Hepatocyte (in vitro differentiated cells): ENCODE measurements at places on chromosomes 11 and 22. TPM values are rescaled to one million over a fixed set of nuclear protein-coding genes. Genes with fewer than 3 reads are reported as not detected.
A peak's percentile ranks its signal among the peaks of the same experiment; 100 is the strongest.

- no peak for DNase-seq
Measured at GRCh38 chr22:49349841-49350381, 477.8 kb downstream of the BRD1 start.

DNA sequence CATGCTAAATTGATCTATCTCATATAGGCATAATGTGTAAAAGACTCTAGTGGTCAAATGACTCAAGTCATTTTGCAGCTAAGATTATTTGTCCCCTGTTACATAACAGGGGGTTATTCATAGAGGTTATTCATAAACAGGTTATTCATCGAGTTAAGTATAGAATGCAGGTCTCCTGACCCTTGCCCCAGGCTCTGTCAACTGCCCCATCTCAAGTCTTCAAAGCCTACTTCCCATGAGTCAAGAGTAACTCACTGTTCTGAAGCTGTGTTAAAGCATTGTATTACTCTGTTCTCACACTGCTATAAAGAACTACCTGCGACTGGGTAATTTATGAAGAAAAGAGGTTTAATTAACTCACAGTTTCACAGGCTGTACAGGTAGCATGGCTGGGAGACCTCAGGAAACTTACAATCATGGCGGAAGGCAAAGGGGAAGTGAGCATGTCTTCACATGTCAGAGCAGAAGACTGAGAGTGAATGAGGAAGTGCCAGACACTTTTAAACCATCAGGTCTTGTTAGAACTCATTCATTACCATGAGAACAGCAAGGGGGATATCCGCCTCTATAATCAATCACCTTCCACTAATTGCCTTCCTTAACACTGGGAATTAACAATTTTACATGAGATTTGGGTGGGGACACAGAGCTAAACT, 226.2 kb upstream of the BLID start:
- DNase-seq, result no peak

GRCh38 chr11:3077189-3077836, 20.1 kb upstream of the CARS1 start:
- peak; percentile 40 for DNase-seq

DNA sequence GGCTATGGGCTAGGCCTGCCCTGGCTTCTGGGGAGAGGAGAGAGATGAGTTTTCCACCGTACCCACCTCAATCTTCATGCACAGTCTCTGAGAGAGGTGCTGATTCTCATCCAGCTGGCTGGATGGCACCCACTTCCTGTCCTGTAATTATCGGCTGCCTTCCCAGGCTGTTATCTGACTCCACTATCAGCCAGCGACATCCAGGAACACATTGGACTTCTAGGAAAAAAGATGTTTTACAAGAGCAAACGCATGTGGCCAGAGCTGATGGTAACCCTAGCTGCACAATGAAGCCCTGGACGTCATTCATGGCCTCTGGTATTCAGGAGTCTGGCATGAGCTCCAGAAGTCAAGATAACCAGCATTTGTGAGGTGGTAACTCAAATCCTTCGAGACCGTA, 137.4 kb downstream of the EHF start:
- no peak for DNase-seq

- DNase-seq, result no peak
Measured at GRCh38 chr11:9232482-9232881, 32.7 kb downstream of the DENND5A start.

DNA sequence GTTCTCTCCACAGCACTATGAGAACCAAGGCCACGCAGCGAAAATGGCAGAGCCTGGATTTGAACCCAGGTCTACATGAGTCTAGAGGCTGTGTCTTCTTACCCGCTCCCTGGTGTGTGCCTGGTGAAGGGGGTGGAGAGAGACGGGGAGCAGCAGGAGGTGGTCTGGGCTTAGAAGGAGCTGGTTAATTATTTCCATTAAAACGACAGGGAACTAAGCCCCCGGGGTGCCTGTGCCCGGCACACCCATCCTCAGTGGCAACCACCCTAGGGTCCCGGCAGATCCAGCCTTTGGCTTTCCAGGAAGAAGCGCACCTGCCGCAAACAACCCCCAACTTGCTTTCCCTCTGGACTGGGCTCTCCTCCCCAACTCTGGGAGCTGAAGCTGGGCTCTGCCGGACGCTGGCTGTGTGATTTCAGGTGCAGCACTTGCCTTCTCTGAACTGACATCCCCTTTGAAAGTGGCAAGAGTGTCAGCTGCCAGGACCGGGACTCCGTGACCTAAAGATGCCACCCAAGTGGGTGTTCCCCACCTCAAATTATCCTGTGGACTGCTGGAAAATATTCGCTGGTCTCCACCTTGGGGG, 35.8 kb downstream of the MN1 start:
- DNase-seq, result no peak

GRCh38 chr22:25144522-25144921, 55.1 kb upstream of the CRYBB3 start:
- DNase-seq, result no peak

- DNase-seq, result no peak
Measured at GRCh38 chr11:69328231-69328630, 34.3 kb downstream of the MYEOV start.

GRCh38 chr11:129427376-129427775, 51.7 kb downstream of the BARX2 start:
- peak; percentile 44 for DNase-seq

DNA sequence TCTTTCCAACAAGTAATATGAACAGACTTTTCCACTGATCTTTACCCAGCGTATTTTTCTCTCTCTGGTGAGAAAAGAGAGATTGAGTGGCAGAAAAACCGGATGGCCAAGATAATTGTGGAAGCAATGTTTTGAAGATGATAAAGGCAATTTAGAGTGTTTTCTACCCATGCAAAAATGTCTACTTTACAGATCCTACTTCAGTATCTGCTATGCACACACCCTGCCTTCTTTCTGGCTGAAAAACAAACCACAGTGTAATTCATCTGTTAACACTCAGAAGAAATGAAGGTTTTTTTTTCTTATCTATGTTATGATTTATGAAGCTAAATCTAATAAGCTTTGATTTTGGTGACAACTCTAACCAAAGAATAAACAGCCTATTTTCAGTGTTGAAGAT, 56.8 kb downstream of the SLC5A12 start:
- no peak for DNase-seq

DNA sequence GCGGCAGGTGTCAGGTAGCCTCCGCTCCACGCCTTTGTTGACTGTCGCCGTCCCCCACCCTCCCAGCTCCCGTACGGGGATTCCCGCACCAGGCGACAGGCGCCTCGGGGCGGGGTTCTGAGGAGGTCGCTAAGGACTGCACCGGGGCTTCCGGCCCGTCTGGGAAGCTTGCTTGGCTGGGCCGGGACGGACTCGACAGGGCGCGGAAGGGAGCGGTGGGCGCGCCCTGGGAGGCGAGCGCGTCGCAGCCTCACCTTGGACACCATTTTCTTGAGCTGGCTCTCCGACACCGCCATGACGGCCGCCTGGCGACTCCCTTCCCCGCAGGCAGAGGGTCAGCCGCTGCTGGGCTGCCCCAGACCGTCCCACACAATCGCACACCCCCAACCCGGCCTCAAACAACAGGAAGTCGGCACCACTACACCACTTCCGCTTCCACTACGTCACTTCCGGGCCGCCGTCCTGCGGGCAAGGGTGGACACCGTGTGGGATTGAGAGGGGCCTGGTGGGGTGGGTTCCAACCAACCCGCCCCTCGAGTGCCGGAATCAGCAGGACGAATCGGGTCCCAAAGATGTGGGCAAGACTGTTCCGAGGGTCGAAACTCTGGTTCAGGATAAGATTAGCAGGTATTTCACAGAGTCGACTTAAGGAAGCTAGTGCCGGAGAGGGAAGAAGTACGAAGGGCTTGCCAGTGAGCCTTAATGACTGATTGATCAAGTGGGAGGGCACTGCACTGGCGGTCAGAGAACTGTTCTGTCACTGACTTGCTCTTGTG, at the start of gene TSG101:
Gene TSG101 (minus strand): TSS at position 422 of the 776 bp plus-strand sequence. CDS start 126 bp downstream, at position 296.
- peak; percentile 95 for DNase-seq

- DNase-seq, result no peak
Measured at GRCh38 chr11:47124675-47125074, 52.0 kb downstream of the ARFGAP2 start.

DNA sequence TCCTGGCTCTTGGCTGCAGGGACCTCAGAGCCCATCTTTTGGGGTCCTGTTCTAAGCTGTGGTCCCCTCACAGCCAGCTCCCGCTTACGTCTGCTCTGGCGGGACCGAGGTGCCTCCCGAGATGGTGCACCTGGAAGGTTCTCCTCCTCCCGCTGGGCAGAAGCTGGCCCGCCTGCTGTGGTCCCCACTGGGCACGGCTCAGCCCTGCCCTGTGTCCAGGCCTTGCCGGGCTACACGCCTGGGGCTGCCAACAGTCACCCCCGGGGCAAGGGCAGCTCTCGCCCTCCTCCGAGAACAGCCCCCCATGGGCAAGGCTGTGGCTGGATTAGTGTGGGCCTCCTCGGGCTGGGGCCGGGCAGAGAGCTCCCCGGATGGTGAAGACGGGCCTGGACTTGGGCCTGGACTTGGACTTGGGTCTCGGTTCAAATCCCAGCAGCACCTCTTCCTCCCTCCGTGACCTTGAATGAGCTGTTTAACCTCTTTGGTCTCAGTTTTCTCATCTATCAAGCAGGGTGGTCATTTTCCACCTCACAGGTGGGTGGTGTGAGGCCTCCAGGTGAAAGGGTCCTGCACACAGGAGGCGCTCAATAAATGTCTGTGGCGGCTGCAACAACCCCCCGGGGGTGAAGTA, 998 bp downstream of the BAIAP2L2 start:
- no peak for DNase-seq

GRCh38 chr11:287821-288477, 977 bp upstream of the PGGHG start:
- DNase-seq, result no peak

GRCh38 chr22:44382116-44383038, 69.6 kb upstream of the SHISAL1 start:
- no peak for DNase-seq

GRCh38 chr11:77789731-77790476, 30.6 kb downstream of the RSF1 start:
- no peak for DNase-seq

- DNase-seq, result no peak
Measured at GRCh38 chr11:116519499-116519898, 253.3 kb downstream of the BUD13 start.

DNA sequence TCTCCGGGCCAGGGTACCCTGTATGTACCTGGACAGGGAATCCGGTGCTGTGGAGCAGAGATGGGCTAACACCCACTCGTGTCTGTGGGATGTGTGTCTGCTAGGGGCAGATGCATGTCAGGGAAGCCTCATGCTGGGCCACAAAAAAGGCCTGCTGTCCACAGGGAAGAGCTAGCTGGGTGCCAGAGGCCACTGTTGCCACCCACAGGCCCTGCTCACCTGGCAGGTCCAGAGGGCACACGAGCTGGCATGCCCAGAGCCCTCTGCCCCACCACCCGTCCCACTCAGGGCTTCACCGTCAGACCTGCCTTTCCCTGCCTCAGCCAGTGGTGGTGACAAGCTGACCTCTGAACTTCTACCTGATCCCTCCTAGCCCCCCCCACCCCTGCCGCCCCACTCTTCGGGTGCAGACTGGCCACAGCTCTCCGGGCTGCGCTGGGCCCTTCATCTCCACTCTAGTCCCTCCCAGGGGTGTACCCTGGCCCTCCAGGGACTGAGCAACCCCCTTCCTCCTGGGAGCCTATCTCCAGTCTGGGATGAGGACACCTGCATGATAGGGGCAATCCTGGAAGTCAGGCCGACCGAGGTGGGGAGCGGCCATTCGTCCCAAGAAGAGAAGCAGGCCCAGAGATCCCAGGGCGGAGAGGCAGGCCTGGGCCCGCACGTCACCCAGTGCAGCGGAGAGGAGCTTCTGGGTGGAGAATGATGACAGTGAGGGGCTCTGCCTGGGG, 1.4 kb downstream of the SLC25A22 start:
- DNase-seq, result no peak

DNA sequence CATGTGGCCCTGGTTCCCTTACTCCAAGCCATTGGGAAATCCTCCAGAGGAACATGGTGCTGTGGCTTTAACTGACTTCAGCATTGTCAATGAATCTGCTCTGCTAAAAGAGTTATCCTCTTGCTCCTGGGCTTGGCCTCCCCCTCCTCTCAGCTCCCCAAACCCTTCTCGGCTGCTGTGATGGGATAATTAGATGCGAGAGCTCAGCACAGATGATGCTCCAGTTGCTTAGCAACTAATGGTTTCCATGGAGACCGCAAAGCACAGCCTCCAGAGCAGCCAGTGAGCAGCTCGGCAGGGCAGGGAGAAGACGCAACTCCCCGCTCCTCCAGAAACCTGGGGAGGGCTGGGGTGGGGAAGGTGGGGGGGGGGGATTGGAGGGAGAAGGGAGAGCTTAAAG, 2.8 kb upstream of the UPK2 start:
- DNase-seq, result no peak

CRYBB2 gene
- not detected in 2 replicates for polyA plus RNA-seq

SLC17A6 gene
- polyA plus RNA-seq, result not detected in 2 replicates

MRGPRE gene
- polyA plus RNA-seq, result not detected in 2 replicates

ELFN2 gene
- polyA plus RNA-seq, result 0.19 and 0.40 TPM in 2 replicates

SLC22A8 gene
- polyA plus RNA-seq, result 0.41 TPM in 1 of 2 replicates, not detected in the other

TRIM22 gene
- 9.3 and 10.4 TPM in 2 replicates for polyA plus RNA-seq

HBE1 gene
- polyA plus RNA-seq, result 0.25 and 1.5 TPM in 2 replicates

MS4A12 gene
- polyA plus RNA-seq, result not detected in 2 replicates

CRYBB3 gene
- polyA plus RNA-seq, result not detected in 2 replicates

MUS81 gene
- polyA plus RNA-seq, result 47.0 and 51.7 TPM in 2 replicates

OR6A2 gene
- polyA plus RNA-seq, result not detected in 2 replicates

KCNJ1 gene
- not detected in 2 replicates for polyA plus RNA-seq
